ENCODE measurements at places on chromosomes 16 and 17.

- peak; percentile 77 for DNase-seq
Observed at GRCh38 chr17:4940555-4941318, 669 bp downstream of the RNF167 start.

DNA sequence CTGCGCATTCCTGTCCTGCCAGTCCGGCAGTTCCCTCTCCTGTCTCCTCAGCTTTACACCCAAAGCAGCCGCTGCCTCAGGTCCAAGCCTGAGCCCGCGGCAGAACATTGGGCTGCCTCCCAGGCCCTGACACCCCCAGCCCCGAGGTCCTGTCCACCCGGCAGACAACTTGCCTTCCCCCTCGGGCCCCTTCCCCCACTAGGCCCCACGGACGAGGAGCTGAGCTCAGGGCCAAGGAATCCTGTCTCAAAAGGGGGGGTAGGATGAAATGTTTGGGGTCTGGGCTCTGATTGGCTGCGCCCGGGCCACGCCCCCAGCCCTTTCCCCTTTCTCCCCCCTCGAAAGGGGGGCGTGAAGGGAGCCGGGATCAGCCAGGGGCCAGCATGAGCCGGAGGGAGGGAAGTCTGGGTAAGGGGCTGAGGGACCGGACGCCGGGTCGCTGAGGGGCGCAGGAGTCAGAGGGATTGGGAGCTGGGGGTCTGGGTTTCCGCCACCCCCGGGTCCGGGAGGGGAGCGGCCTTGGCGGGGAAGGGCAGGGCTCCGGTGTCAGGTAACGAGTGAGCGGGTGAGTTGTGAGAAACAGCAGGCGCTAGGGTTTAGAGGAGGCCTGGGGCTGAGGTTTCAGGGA lies at the start of gene CTF1:
CTF1 (plus strand) TSS at position 354 of the 628 bp plus-strand sequence; CDS start at position 384, 30 bp downstream.
- peak; percentile 84 for DNase-seq

GRCh38 chr17:44905006-44906000 lies 6.1 kb upstream of the EFTUD2 start:
- DNase-seq, result no peak

GRCh38 chr17:69448431-69449102 lies 34.1 kb downstream of the MAP2K6 start:
- no peak for DNase-seq

DNA sequence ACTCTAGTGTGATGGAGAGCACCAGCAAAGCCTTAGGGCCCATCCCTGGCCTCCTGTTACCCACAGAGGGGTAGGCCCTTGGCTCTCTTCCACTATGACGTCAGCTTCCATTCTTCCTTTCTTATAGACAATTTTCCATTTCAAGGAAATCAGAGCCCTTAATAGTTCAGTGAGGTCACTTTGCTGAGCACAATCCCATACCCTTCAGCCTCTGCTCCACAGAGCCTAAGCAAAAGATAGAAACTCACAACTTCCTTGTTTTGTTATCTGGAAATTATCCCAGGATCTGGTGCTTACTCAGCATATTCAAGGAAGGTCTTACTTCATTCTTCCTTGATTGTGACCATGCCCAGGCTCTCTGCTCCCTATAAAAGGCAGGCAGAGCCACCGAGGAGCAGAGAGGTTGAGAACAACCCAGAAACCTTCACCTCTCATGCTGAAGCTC lies at the start of gene CCL8:
CCL8 (plus strand) TSS at position 397 of the 445 bp plus-strand sequence. CDS start 67 bp downstream, outside the sequence.
- no peak for DNase-seq

GRCh38 chr17:79789943-79790804 lies 6.7 kb downstream of the CBX8 start:
- DNase-seq, result peak; percentile 66

DNA sequence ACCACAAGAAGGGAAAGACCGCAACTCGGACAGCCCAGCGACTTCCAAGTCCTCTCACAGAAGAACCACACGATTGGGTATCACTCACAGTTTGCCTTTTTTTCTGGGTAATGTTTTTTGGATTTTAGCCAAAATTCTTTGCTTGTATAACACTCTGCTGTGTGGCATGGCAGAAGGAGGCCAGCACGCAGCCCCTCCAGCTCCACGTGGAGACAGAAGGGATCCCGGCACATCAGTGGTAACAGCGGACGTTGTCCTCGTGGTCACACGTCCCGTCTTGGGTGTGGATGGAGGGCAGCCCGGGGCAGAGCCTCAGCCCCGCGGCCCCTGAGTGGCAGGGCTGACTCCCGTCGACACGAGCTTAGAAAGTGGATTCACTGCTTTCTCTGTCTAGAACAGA lies 69.1 kb downstream of the KLHDC4 start:
- no peak for DNase-seq

- no peak for DNase-seq
Observed at GRCh38 chr16:85607321-85607765, 5.8 kb upstream of the GSE1 start.

- DNase-seq, result peak; percentile 35
Observed at GRCh38 chr17:49101054-49101534, 31.5 kb upstream of the B4GALNT2 start.

GRCh38 chr17:82944990-82945389 lies 105.2 kb upstream of the ZNF750 start:
- no peak for DNase-seq

DNA sequence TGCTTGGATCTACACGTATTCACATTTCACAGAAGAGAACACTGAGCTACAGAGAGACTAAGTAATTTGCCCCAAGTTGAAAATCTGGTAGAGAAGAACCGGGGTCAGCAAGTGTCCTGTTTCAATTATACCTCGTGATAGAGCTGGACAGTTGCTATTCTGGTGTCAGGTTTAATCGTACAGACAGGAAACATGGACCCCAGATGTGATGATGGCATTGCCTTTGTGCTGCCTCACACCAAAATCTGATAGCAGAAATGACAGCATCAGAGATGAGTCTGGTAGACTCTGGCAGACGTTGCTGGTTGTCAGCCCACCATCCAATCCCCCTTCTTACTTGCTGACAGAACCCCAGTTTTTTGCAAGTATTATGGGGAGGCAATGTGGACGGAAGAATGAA lies 112.1 kb upstream of the FOXF1 start:
- DNase-seq, result no peak

DNA sequence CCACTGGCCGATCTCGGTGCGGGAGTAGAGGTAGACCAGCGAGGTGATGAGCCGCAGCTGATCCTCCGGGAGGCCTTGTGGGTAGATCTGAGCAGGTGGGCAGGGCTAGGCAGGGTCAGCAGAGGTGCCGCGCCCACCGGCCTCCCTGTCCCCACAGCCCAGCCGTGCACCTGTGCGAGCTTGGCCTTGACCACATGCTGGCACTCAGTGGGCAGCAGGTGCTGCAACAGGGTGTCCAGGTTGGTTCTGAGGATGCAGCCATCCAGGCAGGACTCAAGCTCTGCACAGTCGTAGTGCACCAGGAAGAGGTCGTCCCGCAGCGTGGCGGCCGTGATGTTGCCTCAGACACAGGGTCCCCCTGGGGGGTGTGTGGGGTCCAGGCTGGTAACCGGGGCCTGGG lies 12.4 kb downstream of the MSLN start:
- DNase-seq, result no peak

DNA sequence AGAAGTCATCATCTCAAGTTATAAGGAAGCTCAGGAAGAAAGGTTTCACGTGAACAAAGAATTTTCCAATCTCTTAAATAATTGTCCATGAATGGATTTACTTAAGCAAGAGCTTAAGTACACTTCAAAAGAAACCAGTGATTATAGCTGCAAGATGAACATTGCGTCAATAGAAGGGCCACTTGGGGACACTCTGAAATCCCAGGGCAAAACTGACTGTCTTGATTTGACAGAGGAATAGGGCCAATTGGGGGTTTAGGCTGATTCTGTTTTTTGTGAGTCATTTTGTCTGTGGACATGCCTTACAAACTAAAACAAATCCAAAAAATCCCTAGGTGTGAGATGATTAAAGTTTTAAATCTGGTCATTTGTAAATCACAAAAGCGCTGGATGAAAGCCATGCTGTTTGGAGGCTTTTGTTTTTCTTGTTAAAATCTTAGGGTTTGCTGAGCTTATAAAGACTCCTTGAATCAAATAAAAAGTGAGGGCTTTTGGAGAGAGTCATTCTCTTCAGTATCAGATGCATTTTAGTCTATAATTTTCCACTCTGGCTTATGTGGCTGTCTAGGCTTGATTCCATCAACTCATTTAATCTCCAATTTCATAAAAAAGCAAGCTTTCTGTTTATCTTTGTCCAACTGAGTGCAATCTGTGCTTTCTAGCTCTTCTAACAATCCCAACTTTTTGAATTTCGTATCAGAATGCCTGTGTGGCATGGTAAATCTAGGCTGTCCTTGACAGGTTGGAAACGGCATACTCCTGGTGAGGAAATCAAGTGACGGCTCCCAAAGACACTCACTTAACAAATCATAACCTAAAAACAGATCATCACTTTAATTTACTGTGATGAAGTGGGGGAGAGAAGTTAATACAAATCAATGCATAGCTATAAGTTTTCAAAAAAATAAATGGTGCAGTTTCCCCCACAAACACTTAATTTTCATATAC lies 98.2 kb upstream of the SOX9 start:
- DNase-seq, result no peak

- no peak for DNase-seq
Observed at GRCh38 chr16:86288716-86289294, 221.5 kb upstream of the FOXF1 start.

GRCh38 chr17:8438441-8438840 lies 2.8 kb downstream of the NDEL1 start:
- DNase-seq, result no peak

- no peak for DNase-seq
Observed at GRCh38 chr17:16573466-16573865, 4.5 kb upstream of the ZNF287 start.

DNA sequence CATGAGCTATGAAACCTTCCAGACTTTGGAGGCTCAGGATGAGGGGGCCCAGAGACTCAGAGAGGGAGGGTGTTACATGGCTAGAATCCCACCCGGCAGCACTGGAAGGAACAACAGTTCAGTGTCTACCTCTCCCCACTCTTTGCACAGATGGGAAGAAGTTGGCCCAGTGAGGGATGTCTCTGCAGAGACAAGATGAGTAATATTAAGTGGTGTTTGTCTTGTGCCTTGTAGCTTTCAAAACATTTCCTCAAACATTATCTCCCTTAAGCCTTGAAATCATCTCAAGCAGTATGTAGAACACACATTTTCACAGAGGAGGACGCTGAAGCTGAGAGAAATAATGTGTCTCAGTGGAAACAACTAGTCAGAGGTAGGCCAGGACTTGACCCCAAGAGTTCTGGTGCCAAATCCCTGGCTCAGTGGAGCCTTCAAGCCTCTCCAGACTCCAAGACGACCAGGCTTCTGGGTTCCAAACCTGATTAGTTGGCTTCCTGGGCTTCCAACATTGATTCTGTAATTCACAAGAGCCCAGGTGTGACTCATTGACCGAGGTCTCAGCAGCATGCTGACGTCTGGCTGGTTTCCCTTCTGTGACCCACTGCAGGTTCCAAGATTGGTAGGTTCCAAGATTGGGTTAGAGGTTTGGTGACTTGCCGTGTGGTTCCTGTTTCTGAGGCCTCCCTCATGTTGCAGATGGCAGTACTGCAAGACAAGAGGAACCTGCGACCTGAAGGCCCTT lies 7.4 kb downstream of the RNF112 start:
- DNase-seq, result no peak

DNA sequence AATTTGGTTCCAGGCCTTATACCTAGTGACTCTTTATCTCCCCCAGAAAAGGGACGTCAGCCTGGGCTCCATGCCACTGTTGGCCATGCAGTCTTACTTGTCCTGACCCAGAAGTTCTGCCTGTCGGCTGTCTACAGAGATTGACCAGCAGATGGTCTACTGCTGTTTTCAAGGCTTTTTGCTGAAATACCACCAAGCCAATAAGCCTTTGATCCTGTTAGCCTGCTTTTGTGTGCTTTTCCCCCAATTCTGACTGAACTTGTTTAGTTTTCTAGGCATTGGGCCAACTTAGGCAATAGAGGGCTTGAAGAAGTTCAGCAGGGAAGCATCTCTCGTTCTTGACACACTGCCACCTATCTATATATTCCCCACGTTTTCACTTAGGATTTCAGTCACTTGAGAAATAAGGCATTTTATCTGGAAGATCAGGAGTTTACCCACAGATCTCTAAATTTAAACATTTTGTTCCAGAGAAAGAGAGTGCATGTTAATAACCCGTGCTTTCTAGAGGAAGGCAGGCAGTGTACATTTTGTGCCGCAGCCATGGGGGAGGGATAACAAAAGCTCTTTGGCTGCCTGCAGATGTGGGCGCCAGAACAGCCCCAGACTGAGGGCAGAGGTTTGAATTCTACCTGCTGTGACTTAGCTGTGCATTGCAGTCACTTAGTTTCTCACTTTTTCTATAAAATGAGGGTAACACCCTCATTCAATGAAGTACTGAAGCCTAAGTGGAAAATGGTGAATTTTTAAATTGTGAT lies 12.3 kb upstream of the CARMIL2 start:
- DNase-seq, result no peak

- DNase-seq, result peak; percentile 59
Observed at GRCh38 chr16:86952769-86953168, 364.4 kb downstream of the C16orf95 start.

GRCh38 chr16:62869837-62870236 lies 833.6 kb upstream of the CDH8 start:
- DNase-seq, result no peak

GRCh38 chr17:74842146-74842598 lies 17.5 kb downstream of the GRIN2C start:
- DNase-seq, result no peak

DNA sequence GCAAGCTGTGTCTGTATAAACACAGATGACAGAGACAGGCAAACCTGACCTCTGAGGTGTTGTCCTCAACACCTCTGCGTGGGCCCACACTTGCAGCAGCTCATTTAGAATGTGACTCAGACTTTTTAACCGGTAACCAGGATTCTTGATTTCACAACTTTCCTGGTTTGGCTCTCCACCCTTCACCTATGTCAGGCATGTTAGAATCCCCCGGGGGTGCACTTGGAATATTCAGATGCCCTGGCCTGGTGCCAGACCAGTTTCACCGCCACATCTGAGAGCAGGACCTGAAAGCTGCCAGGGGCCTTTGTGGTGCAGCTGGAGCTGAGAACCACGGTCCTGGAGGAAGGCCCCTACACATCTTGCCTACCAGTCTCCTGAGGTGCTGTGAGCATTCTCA lies 4.8 kb downstream of the DHODH start:
- no peak for DNase-seq

DNA sequence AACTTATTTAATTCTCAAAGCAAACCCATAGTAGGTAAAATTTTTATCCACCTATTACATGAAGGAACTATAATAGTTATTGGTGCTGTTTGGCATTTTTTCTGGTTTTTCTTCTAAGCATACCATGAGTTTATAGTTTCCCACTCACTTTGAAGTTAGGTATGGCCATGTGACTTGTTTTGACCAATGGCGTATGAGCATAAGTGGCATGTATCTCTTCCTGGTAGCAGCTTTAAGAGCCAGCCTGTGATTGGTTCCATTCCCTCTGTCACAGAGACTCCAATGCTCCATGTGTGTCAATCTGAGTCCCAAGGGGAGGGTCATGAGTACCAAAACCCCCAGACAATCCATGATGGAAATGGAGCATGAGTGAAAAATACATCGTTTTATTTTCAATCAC lies 282.9 kb upstream of the N4BP1 start:
- DNase-seq, result no peak
